Neuronal stem cell (in vitro differentiated cells): ENCODE measurements at places on chromosomes 4 and X.

DNA sequence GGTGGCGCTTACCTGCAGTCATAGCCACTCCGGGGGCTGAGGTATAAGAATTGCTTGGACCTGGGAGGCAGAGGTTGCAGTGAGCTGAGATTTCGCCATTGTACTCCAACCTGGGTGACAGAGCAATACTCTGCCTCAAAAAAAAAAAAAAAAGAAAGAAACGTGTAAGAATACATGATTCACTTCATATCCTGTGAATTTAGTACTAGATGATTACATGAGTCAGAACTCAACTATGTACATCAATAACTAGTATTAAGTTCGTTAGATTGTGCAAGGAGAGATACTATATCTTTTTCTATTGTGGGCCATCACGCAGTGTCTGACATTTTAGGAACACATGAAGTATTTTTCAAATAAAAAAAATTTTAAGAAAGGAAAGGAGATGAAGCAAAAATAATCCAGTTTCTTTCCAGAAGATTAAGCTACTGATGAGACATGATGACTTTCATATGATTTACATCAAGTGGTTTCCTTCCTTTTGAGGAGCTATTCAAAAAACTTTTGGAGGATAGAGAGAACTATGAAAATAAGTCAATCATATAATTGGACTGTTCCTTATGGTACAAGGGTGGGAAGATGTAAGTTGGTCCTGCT, 64.7 kb upstream of the EXOC1L start:
- DNase-seq: no peak

DNA sequence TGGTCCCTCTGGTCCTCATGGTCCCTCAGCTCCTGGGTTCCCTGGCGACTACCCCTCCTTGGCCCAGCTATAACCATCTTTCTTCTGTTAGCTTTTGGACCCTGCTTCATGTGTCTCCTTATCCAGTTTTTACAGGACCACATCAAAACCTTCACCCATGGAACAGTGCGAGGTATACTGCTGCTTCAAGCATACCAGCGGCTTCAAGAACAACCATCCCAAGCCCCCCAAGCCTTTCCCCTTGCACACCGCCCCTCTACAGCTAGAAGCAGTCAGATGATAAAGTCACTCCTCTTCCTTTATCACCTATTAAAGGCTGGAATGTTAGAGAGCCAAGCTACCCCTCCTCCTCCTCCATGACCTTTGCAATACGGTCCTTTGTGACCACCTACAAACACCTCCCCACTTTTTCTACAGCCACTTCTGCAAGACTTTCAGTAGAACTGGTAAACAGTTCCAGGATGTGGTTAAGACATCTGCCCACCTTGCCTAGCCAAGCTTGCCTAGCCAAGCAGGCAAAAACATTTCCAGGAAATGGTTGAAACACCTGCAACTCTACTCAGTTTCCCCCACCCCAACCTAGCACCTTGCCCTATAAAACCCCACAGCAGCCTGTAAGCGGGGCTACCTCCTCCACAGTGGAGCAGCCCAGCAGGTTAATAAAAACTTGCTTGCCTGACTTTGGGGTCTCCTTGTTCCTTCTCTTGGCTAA, 125.7 kb downstream of the ZC4H2 start:
- DNase-seq: no peak

DNA sequence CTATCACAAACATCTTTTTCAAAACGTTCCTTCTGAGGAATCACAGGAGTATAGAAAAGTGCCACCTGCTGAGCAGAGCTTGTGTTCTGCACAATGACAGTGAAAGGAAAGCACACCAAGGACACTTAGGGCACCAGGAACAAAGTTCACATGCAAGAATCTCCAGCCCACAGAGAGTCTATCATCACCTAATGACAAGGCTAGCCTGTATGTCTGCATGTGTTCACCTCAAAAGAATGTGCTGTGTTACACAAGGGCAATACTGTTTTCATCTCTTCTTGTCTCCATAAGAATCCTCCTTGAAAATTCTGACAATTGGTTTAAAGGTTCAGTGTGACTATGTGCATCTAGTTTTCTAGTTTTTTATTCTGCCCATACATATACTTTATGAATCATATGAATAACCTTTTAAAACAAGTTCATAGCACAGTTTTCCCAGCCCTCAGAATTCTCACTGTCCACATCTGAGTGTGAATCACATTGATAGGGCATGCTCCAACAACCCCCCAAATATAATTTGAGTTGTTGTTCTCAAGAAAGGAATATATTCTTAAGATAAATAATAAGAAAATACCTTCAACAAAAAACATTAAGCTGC, 118.0 kb downstream of the PWWP3B start:
- no peak for DNase-seq

- DNase-seq: no peak
Observed at GRCh38 chrX:11759172-11759460, 1.1 kb downstream of the MSL3 start.

DNA sequence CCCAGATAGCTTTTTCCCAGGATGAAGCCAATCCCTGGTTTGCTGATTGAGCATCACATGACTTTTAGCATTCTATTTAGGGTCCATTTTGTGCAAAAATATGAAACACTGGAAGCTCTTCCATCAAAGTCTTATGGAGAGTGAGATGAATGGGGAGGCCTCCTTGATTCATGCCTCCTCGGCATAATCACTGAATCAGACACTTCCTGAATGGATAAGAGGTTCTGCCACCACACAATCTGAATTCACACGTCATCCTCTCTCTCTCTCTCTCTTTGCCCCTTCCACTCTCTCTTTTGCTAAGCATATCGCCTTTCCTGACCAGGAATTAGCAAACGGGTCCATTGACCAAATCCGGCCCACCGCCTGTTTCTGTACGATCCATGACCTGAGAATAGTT, 68.7 kb downstream of the CRMP1 start:
- DNase-seq: no peak

- no peak for DNase-seq
Observed at GRCh38 chrX:95721011-95721410, 963.6 kb upstream of the DIAPH2 start.

- no peak for DNase-seq
Observed at GRCh38 chr4:173486714-173487392, 43.2 kb downstream of the HAND2 start.

GRCh38 chr4:158771776-158772175, 3.0 kb downstream of the FNIP2 start:
- no peak for DNase-seq

GRCh38 chr4:173128199-173128890, 40.3 kb upstream of the GALNT7 start:
- no peak for DNase-seq

- no peak for DNase-seq
Observed at GRCh38 chrX:105869701-105870100, 47.4 kb downstream of the NRK start.

GRCh38 chr4:138736362-138736761, 279.2 kb upstream of the NOCT start:
- DNase-seq: no peak

- peak; percentile 56 for DNase-seq
Observed at GRCh38 chrX:69285881-69286564, 120.8 kb upstream of the PJA1 start.

DNA sequence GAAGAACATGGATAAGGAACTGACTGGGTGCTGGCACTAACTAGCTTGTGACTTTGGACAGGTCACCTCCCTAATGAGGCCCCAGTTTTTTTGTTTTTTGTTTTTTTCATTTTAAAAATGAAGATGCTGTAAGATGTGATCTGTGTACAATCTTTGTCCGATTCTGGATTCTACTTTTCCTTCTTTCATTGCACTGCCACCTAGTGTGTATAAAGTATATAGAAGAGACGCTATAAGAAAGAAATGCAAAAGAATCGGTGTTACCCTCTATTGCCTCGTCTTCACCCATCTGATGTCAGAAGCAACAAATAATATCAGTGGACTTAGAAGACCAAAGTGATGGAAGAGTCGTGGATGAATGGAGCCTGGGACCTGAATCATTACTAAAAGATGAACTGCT, 58.6 kb upstream of the P2RY10 start:
- peak; percentile 0 for DNase-seq

DNA sequence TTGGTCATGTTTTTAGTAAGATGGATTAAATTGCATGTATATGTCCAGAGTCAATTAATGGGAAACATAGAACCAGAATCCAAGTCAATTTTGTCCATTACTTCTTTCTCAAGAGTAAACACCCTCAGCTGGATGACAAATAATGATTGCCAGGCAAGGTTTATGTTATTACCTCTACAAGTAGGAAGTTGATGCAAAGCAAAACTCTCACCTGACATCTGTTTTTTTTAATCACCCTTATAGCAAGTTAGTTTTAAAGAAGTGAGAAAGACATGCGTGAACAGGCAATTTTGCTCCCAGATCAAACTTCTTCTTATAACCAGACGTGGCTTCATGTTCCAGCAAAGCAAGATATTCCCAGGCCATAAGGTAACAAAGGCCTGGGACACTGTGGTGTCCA, 348.5 kb upstream of the FTHL17 start:
- DNase-seq: no peak

GRCh38 chr4:84948056-84948455, 18.4 kb downstream of the WDFY3 start:
- no peak for DNase-seq

DNA sequence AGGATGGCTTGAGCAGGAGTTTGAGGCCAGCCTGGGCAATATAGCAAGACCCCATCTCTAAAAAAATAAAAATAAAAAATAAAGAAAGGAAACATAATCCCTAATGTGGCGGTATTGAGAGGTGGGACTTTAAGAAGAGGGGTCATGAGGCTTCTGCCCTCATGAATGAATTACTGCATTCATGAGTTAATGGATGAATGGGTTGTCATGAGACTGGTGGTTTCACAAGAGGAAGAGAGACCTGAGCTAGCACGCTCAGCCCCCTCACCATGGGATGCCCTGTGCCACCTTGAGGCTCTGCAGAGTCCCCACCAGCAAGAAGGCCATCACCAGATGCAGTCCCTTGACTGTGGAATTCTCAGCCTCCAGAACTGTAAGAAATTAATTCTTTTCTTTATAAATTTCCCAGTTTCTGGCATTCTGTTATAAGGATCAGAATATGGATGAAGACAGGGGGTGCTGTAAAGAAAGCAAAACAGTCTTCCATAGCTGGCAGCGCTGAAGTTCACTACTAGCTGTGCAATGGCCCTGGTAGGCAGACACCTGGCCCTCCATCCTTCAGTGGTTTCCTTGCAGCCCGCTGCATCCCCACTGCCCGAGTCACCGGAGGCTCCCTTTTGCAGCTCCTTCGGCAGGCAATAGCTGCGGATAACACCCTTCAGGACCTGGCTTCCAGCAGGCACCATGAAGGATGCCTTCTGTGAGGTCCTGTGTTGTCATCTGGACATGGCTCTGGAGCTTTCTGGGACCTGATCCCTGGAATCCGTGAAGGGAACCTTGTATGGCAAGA, 44.8 kb upstream of the NSG1 start:
- DNase-seq: no peak

GRCh38 chr4:52370576-52370975, 288.5 kb downstream of the USP46 start:
- DNase-seq: no peak

DNA sequence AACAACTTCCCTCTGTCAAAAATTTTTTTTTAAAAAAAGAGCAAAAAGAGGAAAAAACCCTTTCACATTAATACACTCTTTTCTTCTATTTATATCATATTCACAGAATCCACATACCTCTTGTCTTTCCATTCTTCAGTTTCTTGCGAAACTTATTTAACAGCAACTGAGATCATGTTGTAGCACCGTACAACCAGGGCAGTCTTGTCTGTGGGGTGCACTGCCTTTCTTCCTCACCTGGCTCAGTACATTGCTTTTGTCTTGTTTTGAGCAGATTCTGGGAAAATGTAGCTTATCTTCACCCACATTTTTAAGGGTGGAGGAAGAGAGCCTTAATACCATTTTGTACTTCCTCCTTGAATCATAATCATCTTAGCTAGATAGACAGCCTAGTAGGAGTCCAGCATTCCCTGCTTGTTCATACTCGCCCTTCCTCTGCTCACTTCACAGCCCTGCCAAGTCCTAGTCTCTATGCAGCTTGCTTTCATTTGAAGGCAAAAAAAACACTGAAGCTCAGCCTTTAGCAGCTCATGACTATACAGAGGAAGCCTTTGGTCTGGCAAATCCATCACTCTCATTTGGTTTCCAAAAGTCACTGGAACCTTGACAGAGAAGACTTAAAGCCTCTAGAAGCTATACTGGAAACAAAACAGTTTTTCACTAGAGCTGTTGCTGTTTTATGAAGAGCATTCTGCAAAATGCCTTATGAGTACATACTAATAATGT, 140.6 kb upstream of the BANK1 start:
- DNase-seq: no peak

GRCh38 chr4:106816496-106816895, 219.6 kb downstream of the DKK2 start:
- DNase-seq: no peak

DNA sequence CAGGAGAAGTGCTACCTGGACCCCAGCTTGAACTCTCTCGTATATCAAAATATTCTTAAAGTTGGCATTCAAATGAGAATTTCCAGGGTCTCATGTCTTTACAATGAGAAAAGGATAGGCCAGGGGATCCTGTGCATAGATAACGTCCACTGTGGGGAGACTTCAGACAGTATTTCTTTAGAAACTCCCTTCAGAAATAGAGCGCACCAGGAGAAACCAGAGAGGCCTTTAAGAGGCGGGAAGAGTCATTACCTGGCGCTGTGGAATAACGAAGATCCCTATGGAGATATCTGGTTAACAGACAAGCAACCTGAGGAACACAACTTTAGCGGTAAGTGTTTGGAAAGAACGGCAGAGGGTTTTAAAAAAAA, 600 bp downstream of the RADX start:
- no peak for DNase-seq

GRCh38 chr4:7344636-7345155, 90.0 kb downstream of the PSAPL1 start:
- no peak for DNase-seq

GRCh38 chr4:3369781-3370674, 71.7 kb upstream of the HGFAC start:
- peak; percentile 62 for DNase-seq

DNA sequence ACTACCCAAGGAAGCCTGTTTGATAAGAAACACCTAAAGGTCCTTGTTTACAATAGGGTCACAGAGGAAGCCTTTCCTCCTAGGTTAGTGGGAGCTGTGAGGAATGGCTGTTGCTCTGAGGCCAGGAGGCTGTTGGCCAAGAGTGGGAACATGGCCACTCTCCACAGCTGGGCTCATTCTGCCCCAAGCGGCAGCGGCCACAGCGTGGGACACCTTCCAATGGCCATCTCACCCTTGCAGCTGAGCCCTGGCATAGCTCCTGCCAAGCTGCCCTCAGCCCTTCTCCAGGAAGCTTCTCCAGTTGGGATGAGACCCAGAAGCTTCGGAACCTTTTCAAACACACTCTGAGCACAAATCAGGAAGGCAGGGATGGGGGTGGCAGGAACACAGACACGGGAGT, 111.8 kb upstream of the MAP3K15 start:
- no peak for DNase-seq
